ENCODE measurements at places on chromosomes 4 and X.

- no peak for DNase-seq
Observed at GRCh38 chr4:54992266-54992665, 133.1 kb downstream of the KDR start.

GRCh38 chrX:19613645-19614323 lies 98.5 kb upstream of the MAP3K15 start:
- no peak for DNase-seq

- DNase-seq = no peak
Observed at GRCh38 chr4:113756005-113756410, 5.5 kb downstream of the CAMK2D start.

DNA sequence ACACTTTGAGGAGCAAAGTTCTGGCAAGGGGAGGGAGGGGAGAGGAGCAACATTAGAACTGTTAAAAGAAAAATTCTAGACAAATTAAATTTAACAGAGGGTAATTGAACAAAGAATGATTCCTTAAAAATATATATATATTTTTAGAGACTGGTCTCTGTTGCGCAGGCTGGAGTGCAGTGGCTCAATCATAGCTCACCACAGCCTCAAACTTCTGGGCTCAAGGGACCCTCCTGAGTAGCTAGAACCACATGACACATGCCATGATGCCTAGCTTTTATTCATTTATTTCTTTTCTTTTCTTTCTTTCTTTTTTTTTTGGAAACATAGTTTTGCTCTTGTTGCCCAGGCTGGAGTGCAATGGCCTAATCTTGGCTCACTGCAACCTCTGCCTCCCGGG lies 19.1 kb upstream of the SPINK2 start:
- no peak for DNase-seq

GRCh38 chrX:39018541-39018940 lies 217.3 kb downstream of the MID1IP1 start:
- no peak for DNase-seq

DNA sequence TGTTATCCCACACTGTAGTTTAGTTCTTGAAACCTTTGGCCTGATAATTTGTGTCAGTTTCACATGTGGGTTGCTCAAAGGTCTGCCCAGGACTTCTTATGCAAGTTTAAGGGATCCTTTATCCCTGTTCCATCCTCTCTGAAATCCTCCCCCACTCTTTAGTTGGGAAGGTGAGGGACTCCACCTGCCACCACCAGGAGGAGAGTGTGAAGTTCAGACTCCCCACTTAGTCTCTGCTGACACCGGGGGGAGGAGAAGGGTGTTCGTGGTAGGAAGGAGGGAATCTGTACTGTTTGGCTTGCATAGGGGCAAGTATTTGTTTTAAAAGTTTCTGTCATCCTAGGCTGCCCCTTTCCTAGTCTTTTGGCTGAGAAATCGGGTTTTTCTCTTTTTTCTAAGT lies 211.8 kb downstream of the PPP4R3C start:
- DNase-seq = no peak

DNA sequence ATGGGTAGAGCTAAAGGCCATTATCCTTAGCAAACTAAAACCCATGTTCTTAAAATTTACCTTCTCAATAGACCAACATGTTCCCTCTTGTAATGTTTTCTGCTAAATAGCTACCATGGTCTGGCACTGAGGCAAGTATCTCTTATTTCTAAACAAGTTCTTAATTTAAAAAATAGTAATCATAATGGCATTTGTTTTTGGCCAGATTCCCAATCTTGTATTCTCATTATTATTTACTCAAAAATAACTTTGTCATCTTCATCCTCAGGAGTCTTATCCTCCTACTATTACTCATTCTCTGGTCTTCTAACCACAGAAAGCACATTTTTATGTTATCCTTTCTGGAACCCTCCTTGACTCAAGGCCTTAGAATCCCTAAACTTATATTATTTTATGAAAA lies 931.2 kb downstream of the CCSER1 start:
- no peak for DNase-seq

- no peak for DNase-seq
Observed at GRCh38 chr4:791252-791897, 34.6 kb downstream of the CPLX1 start.

DNA sequence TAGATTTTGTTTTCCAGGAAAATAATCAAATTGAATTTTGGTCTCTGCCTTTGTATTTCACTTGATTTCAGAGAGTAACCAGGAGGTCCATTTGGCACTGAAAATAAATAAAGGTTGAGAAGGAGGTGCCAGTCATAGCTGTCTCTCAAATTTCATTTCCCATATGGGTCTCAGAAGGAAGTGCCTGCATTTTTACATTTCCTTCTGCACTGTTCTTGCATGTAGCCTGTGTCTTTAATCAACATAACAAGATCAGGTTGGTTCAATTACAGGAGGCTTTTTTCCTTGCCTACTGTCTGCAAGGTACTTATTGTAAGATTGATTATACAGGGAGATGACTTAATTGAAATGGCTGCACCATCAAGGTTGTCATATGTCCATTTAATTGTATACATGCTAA lies 15.7 kb downstream of the LRRC66 start:
- no peak for DNase-seq

DNA sequence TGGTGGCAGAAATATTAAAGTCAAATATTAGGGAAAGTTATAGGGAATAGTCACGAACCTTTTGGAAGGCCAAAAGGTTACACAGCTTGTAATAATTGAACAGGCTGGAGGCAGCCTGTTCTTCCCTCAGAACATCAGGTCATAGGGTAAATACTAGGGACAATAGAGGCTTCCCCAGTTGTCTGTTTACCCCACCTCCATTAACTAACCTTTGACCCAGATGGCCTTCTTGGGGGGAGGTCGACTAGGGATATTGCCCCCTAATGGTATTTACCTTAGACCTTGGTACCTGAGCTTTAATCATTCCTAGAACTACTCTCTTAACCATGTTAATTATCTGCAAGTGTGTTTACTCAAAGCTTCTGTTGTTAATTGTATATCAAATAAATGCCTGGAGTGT lies 26.0 kb downstream of the C4orf17 start:
- DNase-seq = no peak
